ENCODE measurements at places on chromosomes 7 and 10.

- no peak for DNase-seq
These were observed 193.0 kb downstream of the PCDH15 start for GRCh38 chr10:54607983-54608382.

DNA sequence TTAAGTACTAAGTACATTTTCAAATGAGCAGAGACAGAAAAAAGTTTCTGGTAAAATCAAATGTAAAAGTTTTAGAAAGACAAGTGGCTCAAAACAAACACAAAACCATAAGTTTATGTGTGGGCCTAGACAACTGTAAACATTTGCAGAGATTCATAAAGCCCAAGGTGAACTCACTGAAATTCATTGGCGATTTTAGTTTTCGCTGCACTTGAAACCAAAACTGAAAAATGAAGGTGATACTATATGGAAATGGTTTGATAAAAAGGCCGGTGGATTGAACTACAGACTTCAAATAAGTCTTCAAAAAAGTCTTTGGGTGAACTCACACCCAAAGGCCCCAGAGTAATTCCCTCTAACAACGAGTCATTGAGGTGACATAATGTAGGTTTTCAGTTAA is 1184.9 kb upstream of the C7orf33 start:
- no peak for DNase-seq

GRCh38 chr7:105497016-105497415 is 25.1 kb downstream of the PUS7 start:
- no peak for DNase-seq

- DNase-seq, result no peak
These were observed 121.1 kb upstream of the PDE1C start for GRCh38 chr7:32191305-32191704.

DNA sequence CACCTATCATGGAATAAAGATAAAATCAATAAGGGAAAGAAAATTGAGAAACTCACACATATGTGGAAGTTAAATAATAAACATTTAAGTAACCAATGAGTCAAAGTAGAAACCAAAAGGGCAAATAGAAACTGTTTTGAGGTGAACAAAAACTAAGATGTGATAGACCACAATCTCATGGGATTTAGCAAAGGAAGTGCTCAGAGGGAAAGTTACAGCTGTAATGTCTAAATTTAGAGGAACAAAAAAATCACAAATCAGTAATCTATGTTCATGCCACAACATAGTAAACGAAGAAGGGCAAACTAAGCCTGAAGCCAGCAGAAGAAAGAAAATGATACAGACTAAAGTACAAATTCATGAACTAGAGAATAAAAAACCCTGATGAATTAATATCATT is 16.3 kb downstream of the CYP3A4 start:
- no peak for DNase-seq

GRCh38 chr7:125406111-125406510 is 476.5 kb upstream of the POT1 start:
- DNase-seq, result no peak

GRCh38 chr10:24208661-24209431 is at the start of gene KIAA1217:
Gene KIAA1217, plus strand, starts transcription at chr10:24209138. Its CDS starts 56 bp downstream, at chr10:24209194.
- DNase-seq, result no peak

GRCh38 chr7:149385195-149385950 is 75.5 kb downstream of the ZNF777 start:
- DNase-seq, result no peak

GRCh38 chr10:101050208-101051069 is 11.3 kb upstream of the KAZALD1 start:
- DNase-seq, result peak; percentile 81

GRCh38 chr7:51062222-51062987 is 254.2 kb downstream of the COBL start:
- DNase-seq, result no peak

DNA sequence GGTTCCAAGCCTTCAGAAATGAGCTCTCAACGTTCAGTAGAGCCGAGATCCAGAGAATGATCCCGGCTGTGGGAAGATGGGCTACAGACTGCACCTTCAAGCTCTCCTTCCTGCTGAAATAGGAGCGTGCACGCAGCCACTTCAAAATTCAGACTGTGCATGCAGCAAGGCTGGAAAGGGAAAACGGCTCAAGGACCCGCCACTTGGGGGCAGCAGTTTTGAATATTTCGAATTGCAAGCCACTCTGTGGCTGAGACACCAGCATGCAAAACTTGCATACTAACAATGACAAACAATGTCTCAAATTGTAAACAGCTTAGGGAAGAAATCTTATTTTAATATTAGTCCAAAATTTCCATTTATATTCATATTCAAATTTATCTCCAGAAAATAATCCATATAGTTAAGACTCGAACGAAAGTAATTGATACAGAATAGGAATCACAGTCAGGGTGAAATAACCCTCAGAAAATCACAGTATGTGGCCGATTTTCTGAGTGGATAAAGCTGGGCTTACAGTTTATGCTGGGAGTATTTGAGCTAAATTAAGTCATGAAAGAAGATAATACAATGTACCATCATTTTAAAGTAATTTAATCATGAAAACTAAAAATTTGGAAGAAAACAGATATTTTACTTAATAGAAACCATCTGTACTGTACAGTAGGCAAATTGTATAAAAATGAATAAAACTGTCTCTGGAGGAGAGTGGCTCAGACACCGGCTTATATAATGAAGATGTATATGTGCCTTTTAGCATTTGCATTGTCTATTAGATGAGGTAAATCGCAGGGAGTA is 137.9 kb upstream of the MKI67 start:
- peak; percentile 31 for DNase-seq

- no peak for DNase-seq
These were observed 38.7 kb upstream of the KIAA1217 start for GRCh38 chr10:24170199-24170598.

DNA sequence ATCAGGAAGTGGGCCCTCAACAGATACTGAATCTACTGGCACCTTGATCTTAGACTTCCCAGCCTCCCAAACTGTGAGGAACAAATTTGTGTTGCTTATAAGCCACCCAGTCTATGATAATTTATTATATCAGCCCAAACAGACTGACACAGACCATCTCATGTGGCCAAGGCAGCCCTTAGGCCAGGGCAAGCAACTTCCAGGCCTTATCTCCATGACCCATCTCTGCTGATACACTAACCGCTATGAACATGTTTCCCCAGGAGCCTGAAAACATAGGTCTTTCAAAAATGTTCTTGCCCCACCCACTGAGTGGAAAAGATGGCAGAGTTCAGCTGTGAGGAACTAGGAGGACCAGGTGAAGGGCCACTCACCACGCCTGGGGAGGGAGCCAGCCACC is 3.2 kb upstream of the BLOC1S2 start:
- no peak for DNase-seq

- no peak for DNase-seq
These were observed 168.9 kb downstream of the TWIST1 start for GRCh38 chr7:18948521-18948920.

- no peak for DNase-seq
These were observed 103.3 kb downstream of the TPST1 start for GRCh38 chr7:66308411-66308810.

DNA sequence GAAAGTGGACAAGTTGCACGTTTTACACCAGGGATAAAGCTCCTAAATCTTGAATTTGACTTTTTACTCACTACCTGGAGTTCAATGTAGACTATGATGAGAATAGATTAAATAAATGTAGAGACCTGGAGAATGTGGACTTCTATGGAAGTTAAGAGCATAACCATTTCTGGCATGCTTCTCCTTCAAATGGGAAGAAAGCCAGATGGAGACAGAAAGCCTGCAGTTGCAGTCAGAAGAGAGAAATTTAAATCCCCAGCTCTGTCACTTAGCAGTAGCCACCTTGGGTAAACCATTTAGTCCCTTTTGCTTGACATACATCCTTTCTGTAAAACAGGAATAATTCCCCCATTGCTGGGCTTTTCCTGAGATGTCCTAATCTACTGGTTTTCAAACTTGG is 355.3 kb upstream of the AUTS2 start:
- DNase-seq, result no peak

DNA sequence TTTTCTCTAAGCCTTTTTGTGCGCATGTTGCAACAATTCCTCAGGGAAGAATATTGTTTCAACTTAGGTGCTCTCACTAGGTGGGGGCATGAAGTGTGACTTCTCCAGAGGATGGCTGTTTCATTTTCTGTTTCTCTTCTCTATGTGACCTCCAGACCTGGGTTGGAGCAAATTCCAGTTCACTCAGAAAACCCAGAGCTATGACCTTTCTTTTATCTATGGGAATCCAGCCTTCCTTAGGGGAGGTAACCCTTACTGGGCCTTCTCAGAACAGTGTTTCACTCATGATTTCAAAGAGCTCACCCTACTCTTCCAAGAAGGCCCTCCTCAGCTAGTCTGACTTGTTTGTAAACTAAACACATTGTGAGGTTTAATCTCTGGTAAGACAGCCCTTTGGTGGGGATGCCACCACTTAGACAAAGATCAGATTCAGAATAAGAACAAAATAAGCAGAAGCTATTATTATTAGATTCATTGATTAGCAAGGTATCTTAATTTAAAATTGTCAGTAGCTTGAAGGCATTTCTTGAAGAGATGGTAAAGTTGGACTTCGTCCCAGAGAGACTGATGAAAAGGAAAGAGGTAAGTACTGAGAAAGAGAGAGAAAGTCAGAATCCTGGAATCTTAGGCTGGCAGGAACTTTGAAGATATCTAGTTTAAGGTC is 16.6 kb upstream of the TAS2R60 start:
- no peak for DNase-seq

DNA sequence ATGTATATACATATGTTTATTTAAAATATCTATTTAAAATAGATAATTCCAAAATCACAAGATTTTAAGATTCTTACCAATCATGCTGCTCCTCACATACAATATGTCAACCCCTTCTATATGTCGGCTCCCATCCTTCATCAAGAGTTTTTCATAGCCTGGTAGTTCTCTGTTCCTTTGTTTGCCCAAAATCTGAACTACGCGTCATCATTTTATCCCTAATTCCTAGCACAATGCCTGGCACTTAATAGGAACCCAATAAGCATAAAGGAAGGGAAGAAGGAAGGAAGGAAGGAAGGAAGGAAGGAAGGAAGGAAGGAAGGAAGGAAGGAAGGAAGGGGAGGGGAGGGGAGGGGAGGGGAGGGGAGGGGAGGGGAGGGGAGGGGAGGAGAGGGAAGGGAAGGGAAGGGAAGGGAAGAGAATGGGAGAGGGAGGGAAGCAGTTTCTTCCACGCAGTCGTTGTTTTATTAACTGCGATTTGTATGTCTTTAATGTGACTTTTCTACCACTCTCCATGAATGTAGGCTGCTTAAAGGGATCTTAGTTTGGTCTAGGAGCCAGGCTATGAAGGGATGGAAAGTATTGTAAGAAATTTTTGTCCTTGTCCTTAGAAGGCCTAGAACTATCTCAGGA is 83.3 kb upstream of the PCGF5 start:
- DNase-seq, result no peak

- DNase-seq, result no peak
These were observed 48.1 kb upstream of the TARP start for GRCh38 chr7:38321515-38321944.

DNA sequence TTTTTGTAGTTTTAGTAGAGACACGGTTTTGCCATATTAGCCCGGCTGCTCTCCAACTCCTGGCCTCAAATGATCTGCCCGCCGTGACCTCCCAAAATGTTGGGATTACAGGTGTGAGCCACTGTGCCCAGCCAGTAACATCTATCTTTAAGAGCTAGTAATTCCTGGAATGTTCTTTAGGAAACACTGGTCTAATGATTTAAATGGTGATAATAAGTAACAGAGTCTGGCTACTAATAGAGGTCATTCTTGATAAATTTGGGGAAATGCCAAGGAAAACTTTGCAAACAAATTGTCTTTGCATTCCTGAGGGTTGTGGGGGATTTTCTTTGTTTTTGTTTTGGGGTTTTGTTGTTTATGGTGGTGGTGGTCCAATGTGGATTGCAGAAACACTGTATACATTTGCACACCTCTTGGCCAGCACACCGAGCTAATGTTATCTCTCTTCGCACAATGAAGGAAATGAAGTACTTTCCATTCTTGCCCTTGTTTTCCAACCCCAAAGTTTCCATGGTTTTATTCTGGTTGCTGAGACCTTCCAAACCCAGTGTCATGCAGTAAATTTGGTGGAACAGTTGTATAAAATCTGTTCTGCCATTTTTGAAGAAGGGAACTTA is 51.3 kb upstream of the WIPF3 start:
- DNase-seq, result no peak

GRCh38 chr7:155308330-155309020 is 10.8 kb downstream of the INSIG1 start:
- DNase-seq, result no peak

GRCh38 chr10:102599565-102600327 is 44.5 kb upstream of the TRIM8 start:
- DNase-seq, result no peak

DNA sequence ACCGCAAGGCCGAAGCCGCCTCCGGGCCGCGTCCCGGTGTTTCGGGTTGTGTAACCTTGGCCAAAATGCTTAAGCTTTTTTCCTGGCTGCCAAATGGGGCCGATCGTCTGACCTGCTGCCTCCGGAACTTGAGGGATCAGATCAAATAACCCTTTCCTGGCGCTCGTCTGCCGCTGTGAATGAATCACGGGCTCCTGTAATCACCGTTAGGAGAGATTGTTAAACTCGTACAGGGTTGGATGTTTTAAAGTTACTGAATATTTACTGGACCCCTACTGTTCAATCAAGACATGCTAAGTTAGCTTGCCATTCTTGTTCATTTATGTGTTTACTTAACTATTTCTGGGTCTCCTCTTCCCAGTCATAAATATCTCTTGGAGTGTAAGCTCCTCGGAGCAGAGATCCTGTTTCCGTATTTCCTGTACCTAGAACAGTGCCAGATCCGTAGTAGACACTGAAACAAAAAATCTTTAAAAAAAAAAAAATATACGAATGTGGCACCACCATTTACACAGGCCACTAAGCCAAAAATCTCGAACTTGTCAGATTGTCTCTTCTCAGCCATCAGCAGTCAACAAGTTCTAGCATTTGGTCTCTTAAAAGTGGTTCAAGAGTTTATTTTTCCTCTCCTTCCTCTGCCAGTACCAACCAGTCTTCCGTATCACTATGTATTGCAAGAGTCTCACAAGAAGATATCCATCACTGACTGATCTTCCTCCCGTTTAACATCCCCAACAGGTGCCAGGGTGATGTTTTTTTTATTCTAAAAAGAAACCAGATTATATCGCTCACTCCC is 650 bp upstream of the TM9SF3 start:
- peak; percentile 14 for DNase-seq

- DNase-seq, result no peak
These were observed 13.4 kb upstream of the CXCL12 start for GRCh38 chr10:44398271-44398670.

GRCh38 chr10:114706458-114707055 is 48.5 kb upstream of the ABLIM1 start:
- no peak for DNase-seq

- no peak for DNase-seq
These were observed 40.9 kb upstream of the ZNF32 start for GRCh38 chr10:43689618-43689954.

- DNase-seq, result no peak
These were observed 34.6 kb downstream of the KCNMA1 start for GRCh38 chr10:77602913-77603533.

Data from thymus (tissue), 14 donors.